NCI-H2171 (cell line): ENCODE measurements at places on chromosomes 6 and 20.

DNA sequence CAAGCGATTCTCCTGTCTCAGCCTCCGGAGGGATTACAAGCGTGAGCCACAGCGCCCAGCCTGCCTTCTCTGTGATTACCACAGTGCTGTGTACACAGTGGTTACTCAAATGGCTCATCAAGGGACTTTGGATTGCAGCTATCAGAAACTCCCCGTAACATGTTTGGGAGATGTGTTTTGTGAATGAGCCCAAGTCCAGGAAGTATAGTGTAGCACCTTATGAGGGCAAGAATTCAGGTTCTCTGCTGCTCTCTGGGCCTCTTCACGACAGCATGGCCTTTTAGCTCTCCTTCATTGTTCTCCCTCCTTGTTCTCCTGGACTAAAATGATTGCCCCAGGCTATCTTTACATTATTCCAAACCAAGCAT is 34.1 kb upstream of the RPL7L1 start:
- DNase-seq: no peak

DNA sequence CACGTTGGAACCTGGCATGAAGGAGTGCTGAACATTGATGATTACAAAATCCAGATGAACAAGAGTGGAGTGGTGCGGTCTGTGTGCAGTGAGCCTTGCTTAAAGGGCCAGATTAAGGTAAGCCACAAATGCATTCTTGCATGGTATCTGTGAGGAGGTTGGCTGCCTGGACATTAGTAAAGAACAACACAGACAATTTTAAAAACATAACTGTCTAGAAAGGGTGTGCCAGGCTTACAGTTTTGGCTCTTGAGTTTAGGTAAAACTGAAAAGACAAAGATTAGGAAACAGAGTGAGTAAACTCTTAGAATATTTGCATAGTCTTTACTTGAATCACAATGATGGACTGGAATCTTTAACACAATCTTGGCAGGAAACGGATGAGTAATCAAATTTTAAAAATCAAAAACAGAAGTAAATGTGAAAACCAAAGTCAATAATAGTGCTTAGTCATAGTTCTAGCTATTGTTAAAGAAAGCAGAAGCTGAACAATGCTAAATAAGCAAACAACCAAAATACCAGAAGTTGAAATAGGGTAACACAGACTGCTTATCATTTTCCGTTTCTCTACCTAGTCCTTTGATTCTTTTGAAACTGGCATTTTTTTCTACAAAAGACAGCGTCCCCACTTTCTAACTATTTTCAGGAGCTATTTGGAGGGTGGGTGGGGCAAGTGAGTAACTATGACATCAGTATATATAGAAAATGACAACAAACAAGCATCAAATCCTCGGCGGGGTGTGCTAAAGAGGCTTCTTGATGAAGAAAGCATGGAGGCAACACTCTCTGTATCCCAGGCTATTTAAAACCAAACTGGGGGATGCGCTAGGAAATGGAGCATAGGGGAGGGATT is 185.8 kb upstream of the RAB32 start:
- no peak for DNase-seq

- no peak for DNase-seq
Observed at GRCh38 chr20:621125-621756, 11.1 kb upstream of the TCF15 start.

GRCh38 chr20:51562332-51563173 is 20.0 kb upstream of the NFATC2 start:
- no peak for DNase-seq

- no peak for DNase-seq
Observed at GRCh38 chr6:5108068-5108467, 22.9 kb downstream of the PPP1R3G start.

- no peak for DNase-seq
Observed at GRCh38 chr20:34143951-34144350, 31.9 kb upstream of the EIF2S2 start.

DNA sequence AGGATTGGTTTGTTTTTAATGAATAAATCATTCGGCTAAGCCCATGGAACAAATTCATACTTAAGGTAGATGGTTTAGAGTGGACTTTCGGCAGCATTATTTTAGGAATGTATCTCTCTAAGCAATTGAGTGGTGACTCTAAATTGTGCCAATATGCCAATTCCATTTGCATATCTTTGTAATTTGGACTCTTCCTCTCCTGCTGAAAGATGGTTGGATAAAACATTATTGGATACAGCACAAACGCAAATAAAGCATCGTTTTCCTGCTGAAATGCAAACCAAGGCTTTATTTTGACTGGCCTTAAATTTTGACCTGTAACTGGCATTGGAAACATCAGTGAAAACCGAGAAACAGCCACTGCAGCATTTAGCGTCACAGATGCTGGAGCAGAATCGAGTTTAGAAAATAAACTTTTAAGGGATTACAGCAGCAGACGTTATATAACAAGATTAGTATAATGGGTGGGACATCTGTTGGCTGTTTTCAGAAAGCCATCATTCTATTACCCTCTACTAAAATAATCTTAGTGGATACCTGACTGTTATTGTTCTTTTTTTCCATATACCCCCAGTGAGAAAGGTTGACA is 726.0 kb downstream of the KIF16B start:
- DNase-seq: no peak

- DNase-seq: peak; percentile 32
Observed at GRCh38 chr20:14745830-14746229, 408.4 kb upstream of the FLRT3 start.

- DNase-seq: no peak
Observed at GRCh38 chr20:63087872-63088680, 81.3 kb upstream of the BHLHE23 start.

GRCh38 chr6:17863901-17864754 is 123.3 kb downstream of the KIF13A start:
- DNase-seq: no peak

- DNase-seq: no peak
Observed at GRCh38 chr20:48461091-48461734, 366.6 kb downstream of the PREX1 start.

DNA sequence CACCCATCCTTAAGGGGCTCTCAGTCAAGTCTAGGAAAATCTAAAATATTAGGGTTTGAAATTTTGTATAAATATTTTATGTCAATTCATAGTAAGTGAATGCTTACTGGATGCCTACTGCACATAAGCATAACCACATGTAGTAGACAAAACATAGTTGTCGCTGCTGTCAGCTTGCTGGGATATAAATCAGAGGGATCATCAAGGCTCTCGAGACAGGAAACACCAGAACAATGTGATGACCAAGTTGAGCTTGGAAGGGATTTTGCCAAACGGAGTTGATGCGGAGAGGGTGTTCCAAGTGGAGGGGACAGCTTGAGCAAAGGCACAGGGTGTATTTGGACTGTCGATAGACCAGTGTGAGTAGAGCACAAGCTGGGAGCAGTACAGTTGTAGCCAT is 105.8 kb upstream of the SUPT3H start:
- DNase-seq: no peak

- DNase-seq: no peak
Observed at GRCh38 chr6:30761791-30762429, 17.6 kb upstream of the IER3 start.

GRCh38 chr20:62069741-62070216 is 4.1 kb upstream of the TAF4 start:
- no peak for DNase-seq

GRCh38 chr20:41446456-41446855 is 79.8 kb upstream of the EMILIN3 start:
- no peak for DNase-seq

DNA sequence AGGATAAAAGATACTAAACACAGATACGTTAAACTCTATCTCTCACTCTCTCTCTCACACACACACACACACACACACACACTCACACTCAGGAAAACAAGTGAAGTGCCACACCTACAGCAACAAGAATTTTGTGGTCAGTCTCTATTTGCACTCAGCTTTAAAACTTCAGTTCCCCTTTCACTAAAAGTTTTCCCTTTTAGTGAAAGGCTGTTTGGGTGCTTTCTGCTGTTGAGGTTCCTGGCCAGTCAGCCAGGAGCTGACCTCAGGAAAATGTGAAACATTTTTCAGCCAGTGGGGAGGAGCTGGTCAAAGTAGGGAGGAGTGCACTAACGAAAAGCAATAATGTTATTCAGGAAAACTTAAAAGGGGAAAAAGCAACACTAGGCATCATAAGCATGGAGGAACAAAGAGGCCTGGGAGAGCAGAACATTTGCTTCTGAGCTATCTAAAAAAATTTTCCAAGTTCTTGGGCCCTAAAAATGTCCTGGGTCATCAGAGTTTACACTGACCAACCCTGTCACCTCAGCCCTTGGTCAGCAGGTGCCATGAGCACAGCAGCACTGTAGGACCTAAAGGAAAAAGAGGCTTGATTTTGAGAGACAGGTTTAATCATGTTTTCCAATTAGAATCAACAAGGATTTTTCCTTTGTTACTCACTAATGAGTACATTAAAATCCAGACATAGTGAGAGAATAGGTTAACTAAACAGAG is 30.7 kb upstream of the NT5E start:
- DNase-seq: no peak

GRCh38 chr6:42448927-42449659 is 2.6 kb downstream of the TRERF1 start:
- no peak for DNase-seq

DNA sequence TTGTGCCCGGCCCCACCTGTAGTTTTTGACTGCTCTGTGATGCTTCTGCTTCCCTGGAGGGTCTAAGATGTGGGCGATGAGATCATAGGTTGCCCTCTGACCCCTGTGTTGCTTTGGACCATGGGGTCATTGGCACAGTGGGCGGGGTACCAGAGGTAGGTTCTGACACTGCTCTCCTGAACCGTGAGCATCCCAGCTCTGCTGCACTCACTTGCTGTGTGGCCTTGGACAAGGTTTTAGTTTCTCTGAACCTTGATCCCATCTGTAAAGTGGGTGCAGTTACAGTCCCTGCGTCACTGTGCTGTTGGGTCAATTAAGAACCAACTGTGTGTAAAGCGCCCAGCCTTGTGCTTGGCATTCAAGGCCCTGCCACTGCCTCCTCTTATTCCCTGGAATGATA is 30.9 kb downstream of the SRC start:
- DNase-seq: no peak

- no peak for DNase-seq
Observed at GRCh38 chr6:169495601-169496000, 206.2 kb downstream of the WDR27 start.

- no peak for DNase-seq
Observed at GRCh38 chr6:37176268-37177076, 6.5 kb downstream of the PIM1 start.

GRCh38 chr6:7391151-7391550 is 1.5 kb downstream of the RIOK1 start:
- DNase-seq: no peak
